ENCODE measurements at places on chromosomes 2 and 18. TPM values are rescaled to one million over a fixed set of nuclear protein-coding genes. Genes with fewer than 3 reads are reported as not detected.
A peak's percentile ranks its signal among the peaks of the same experiment; 100 is the strongest.

- DNase-seq, result no peak
Measured at GRCh38 chr2:127376257-127376656, 11.5 kb downstream of the MAP3K2 start.

DNA sequence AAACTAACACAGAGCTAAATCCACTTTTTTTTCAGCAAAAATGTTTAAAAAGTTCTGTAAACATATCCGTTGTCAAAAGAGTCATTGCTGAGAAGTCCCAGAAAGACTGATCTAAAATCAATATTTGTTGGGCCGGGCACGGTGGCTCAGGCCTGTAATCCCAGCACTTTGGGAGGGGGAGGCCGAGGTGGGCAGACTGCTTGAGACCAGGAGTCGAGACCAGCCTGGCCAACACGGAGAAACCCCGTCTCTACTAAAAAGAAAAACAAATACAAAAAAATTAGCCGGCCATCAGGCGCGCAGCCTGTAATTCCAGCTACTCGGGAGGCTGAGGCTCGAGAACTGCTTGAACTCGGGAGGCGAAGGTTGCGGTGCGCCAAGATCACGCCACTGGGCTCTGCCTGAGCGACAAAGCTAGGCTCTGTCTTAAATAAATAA is 1.4 kb downstream of the OLA1 start:
- no peak for DNase-seq

- DNase-seq, result no peak
Measured at GRCh38 chr2:205675861-205676516, 6.3 kb upstream of the NRP2 start.

GRCh38 chr2:207503234-207503633 is 26.5 kb upstream of the CREB1 start:
- DNase-seq, result no peak

DNA sequence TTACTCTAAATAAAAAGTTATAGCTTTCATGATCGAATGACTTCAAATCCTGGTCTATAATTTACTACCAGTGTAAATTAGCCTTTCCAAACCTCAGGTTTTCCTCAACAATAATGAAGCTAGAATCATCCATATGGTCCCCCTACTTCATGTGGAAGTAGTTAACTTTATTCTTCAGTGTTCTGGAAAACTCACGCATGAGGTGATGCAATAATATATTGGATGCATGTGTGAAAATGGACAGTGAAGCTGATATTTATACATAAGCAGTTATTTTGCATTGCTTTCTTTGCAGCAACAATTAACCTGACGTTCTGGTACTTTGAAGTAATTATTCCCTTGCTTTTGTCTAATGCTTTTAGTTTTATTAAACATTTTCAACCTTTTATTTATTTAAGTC is 18.6 kb upstream of the UNC80 start:
- DNase-seq, result no peak

DNA sequence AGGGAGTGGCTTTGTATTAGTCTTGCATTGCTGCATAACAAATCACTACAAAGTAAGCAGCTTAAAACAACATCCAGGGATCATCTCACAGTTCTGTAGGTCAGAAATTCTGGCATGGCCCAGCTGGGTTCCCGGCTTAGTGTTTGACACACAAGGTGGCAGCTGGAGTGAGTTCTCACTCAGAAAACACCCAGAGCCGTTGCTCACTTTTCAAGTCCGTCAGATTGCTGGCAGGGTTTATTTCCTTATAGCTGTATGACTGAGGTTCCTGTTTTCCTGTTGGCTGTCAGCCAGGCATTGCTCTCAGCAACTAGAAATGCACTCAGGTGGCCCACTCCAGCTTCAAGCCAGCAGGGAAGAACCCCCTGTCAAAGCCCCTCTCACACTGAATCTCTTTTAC is 324.1 kb downstream of the CCDC178 start:
- DNase-seq, result no peak

- no peak for DNase-seq
Measured at GRCh38 chr18:36335476-36336279, 38.2 kb downstream of the FHOD3 start.

DNA sequence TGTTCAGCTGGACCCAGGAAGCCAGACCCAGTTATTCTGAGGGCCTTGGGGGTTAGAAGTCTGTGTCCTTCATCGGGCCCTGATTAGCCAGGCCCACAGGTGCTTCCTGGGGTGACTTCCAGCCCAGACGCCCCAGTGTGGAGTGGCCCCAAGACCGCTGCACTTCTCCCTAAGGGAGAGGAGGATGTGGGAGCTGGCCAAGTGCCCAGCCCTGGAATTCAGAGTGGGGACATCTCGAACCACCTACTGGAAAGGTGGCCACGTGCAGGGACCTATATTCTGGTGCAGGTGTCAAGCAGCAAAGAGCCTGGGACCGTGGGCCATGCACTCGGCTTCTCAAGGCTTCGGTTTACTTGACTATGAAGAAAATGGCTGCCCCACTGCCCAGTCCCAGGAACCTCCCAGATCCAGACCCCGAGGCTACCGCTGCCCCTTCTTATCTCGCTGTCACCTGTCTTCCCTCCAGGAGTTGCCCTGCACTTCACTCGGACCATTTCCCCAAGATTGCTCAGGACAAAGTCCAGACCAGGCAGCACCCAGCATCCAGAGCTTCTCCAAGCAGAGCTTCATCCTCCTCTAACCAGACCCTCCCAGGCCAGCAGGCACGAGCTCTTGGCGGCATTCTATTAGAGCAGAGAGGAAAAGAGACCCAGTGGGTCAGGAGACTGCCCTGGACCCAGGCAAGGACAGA is 142.8 kb upstream of the ID2 start:
- DNase-seq, result no peak

DNA sequence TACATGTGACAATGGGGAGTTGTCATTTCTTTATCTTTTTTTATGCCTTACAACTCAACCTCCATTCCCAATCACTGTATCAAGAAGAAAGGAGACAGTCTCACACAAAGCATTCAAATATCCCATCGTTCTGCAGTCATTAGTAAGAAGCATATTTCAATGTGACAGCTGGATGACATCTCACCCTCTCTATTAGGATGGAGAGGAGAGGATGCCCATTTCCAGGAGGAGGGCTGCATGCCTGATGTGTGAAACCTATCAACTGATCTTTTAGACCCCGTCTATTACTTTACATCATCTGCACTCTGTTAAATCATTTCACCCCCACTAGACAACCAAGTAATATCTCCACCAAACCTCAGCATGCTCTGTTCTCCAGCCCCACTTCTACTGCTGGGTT is 292.7 kb upstream of the CHAC2 start:
- no peak for DNase-seq

DNA sequence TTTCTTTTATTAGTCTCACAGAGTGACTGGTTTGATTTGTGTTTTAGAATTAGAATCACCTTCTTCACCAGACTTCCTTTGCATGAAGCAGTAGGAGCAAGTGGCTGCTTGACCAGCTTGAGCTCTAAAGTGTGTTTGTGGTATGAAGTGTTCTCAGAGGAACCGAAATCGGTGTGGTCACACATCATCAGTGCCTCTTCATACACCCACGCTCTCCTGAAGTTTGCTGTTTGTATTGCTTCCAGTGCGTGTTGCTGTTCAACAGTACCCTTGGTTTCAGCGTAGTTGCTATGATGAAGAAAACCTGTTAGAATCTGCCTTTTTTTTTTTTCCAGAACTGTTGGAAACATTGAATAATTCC is 77.9 kb downstream of the LIMS1 start:
- no peak for DNase-seq

DNA sequence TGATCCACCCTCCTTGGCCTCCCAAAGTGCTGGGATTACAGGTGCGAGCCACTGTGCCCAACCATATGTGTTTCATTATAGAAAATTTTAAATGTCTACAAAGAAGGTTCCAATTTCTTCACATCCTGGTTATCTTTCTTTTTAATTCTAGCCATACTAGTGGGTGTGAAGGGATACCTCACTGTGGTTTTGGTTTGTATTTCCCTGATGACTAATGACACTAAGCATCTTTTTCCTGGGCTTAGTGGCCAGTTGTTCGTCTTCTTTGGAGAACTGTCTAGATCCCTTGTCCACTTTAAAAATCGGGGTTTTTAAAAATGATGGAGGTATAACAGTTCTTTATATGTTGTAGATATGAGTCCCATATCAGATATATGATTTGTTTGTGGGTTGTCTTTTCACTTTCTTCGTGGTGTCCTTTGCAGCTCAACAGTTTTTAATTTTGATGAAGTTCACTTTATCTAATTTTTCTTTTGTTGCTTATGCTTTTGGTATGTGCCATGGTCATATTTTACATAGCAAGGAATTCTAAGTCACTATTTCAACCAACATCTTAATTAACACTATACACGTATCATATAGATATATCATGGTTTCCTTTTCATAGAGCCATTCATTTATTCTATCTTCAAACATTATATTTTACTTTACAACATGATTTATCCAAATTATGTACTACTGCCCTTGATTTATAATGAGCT is 135.0 kb upstream of the RIOK3 start:
- no peak for DNase-seq

- no peak for DNase-seq
Measured at GRCh38 chr18:62071071-62071470, 115.8 kb downstream of the PIGN start.

- DNase-seq, result no peak
Measured at GRCh38 chr18:211582-211981, 53.2 kb downstream of the USP14 start.

DNA sequence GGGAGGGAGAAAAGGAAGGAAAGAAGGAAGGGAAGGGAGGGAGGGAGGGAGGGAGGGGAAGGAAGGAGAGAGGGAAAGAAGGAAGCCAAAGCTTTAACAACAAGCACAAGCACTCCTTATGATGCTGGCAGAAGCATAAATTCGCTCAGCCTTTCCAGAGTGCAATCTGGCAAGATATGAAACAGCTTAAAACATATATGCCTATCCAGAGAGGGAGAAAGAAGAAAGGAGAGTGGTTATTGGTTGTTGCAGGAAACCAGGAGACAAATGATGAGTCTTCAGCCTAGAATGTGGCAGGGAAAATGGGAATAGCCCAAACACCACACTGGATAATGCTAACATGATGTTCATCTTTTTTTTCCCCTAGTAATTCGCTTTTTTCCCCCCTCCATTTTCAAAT is 64.0 kb downstream of the STPG4 start:
- DNase-seq, result no peak

GRCh38 chr2:75100011-75100800 is 99.1 kb downstream of the TACR1 start:
- DNase-seq, result no peak

GRCh38 chr2:167946441-167946841 is 301.0 kb downstream of the STK39 start:
- DNase-seq, result no peak

GRCh38 chr2:120237491-120237902 is 14.3 kb upstream of the TMEM185B start:
- no peak for DNase-seq

DNA sequence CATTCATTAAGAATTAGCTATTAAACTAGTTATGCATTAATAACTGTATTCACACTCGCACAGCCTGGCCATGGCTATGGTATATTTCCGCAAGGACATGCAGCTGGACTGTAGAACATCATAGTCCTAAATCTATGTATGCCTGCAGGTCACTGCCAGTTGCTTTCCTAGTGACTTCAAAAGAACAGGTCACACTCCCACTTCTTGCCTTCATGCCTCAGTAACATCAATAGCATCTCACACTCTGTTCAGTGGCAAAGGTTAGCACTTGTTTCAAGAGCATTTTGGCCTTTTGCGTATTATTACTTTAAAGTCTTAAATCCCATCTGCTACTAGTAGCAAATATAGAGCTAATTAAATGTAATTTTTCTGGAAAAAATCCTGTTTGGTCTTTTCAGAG is 131.4 kb upstream of the DCC start:
- no peak for DNase-seq

GRCh38 chr18:48312066-48312465 is 97.1 kb downstream of the ZBTB7C start:
- no peak for DNase-seq

- DNase-seq, result no peak
Measured at GRCh38 chr2:124281541-124281940, 256.5 kb downstream of the CNTNAP5 start.

DNA sequence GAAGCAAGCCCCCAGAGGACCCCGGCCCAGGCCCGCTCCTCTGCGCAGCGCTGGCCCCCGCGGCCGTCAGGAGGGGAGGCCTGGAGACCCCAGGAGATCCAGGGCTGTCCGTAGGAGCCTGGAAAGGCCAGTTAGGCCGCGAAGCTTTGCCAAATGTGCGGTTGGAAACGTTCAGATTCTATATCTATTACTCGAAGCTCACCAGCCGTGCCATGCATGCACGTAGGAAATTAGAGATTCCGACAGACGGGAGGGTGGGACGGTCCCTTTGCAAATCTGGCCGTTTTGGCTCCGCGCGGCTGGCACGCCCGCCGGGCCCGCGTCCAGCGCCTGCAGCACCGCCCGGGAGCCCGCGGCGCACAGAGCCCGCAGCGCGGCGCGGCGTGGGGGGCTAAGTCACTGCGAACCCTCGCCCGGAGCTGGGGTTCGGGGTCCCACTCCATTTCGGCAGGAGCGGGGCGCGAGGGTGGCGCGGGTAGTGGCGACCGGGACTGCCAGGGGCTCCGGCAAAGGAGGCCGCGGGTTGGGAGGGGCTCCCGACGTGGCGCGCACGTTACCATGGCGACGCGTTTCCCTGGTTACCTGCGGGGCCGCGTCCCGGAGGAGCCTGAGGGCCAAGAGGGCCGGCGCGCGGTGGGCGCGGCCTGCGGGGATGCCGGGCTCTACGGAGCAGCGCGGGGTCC is 488.6 kb upstream of the SMIM21 start:
- DNase-seq, result peak; percentile 88

DNA sequence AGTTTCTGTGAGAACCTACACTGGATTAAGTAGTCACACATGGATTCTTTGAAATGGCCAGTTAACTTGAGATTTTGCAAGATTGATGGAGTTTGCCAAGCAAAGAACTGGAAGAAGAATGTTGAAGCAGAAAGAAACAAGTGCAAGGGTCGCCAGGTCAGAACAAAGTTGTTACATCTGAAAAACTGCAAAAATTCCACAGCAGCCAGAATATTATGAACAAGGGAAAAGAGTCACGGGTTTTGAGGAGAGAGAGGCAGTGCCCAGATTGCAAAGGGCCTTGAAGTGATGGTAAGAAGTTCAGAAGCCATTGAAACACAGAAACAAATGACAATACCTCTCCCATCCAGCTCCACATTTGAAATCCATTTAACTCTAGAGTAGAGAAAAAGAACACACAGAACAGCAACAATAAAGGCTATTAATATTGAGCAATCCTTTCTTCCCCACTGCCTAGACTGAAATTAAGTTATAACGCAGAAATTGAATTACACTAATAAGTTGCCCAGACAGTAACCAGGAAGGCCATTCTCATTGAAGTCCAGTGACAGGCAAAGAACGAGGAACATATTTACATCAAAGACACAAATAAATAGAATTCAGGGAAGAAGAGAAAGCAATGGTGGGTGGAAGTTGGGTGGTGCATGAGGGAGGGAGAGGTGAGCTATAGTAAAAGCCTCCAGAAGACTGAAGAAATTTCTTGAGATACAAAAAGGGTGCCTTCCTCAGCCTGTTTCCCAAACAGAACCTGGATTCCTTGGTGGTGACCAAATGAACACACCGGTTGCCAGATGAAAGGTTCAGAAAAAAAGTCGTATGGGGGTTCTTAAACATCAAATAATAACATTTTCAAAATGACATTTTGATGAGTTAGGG is 80.6 kb downstream of the ARHGAP15 start:
- no peak for DNase-seq

Gene SLC30A3
- total RNA-seq, result 8.0 TPM

Gene MSTN
- not detected for total RNA-seq

Gene RSAD2
- not detected for total RNA-seq

Gene ARMC9
- 34.5 TPM for total RNA-seq

Gene REG3G
- 0.30 TPM for total RNA-seq

Gene IL36RN
- total RNA-seq, result not detected

Gene SOX11
- total RNA-seq, result 24.8 TPM

Gene ZNF2
- 2.4 TPM for total RNA-seq

All from WTC11 (cell line).